ENCODE measurements at places on chromosomes 12 and 14.

DNA sequence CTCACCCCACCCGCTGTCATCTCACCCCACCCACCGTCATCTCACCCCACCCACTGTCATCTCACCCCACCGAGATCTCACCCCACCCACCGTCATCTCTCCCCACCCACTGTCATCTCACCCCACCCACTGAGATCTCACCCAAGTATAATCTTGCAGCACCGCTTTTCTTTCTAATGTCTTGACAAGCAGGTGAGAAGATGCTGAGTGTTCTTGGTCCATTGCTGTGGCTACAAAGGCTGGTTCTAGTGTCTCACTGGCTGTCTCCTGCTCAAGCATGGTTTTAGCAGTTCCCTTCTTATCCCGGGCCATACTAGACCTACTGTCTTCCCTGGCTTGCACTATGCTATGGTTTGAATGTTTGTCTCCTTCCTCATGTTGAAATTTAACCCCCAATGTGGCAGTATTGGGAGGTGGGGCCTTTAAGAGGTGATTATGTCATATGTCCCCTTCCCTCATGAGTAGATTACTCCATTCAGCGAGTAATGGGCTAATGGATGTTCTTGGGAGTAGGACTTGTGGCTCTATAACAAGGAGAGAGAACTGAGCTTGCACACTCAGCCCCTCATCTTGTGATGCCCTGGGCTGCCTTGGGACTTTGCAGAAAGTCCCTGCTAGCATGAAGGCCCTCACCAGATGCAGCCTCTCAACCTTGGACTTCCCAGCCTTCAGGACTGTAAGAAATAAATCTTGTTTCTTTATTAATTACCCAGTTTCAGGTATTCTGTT, 47.7 kb upstream of the PPP2R5C start:
- no peaks in the 10 kb centered on the region for H3K27me3 ChIP-seq
- H3K27ac ChIP-seq: peak overlapping the region; percentile 6
- H3K4me1 ChIP-seq: peaks cover 14% of the 10 kb centered on the region

- H3K36me3 ChIP-seq: no peaks in the 10 kb centered on the region
- no peaks in the 10 kb centered on the region for H3K4me1 ChIP-seq
- DNase-seq: no peak
- no peak overlapping the region for H3K27ac ChIP-seq
- H3K27me3 ChIP-seq: no peaks in the 10 kb centered on the region
Observed at GRCh38 chr14:45893127-45893526, 640.1 kb upstream of the MIS18BP1 start.

DNA sequence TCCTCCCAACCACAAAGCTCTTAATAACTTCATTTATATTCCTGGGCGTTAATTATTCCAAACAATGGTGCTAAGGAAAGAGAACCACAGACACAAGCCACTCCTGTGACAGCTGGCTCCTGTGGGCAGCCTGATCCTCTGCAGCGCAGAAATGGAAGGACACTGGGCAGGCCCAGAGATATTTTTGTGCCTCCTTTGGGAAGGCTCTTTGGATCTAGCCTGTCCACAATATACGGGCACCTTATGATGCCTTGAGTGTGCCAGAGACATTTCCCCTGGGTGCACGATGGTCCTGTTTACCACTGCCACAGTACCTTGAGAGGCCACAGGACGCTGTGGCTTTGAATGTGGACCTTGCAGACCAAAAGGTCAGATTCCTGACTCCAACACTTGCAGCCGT, 2.1 kb downstream of the ASB2 start:
- no peak for DNase-seq
- peaks cover 21% of the 10 kb centered on the region for H3K36me3 ChIP-seq
- peaks cover 81% of the 10 kb centered on the region for H3K4me1 ChIP-seq
- peak overlapping the region; percentile 98 for H3K27ac ChIP-seq
- peak overlapping the region; percentile 40 for H3K4me3 ChIP-seq
- H3K27me3 ChIP-seq: peaks cover 1% of the 10 kb centered on the region

DNA sequence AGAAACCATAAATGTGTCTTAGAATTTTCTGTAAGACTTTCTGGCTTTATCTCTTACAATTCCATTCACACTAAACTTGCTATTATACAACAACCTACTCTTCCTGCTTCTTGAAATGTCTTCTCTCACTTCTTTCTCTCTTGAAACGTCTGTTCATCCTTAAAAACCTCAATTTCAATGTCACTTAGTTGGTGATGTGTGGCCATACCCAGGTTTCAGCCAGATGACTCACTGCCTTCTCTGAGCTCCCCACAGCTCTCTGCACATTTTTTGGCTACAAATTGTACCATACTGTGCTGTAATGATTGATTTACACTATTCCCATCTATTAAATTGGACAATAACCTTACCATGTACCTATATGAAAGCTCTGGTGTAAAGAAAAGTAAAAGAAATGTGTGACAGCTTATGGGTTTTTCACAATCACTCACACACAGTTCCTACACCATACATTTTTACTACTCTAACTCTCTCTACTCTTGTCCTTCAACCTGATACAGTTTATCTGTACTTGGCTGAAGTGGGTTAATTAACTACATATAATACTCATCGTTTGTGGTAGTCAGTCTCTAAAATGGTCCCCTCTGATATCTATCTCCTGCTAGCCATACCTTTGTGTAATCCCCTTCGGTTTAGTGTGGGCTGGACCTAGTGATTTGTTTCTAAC, 222.1 kb downstream of the NELL2 start:
- no peak for DNase-seq
- H3K4me1 ChIP-seq: no peaks in the 10 kb centered on the region
- H3K4me3 ChIP-seq: no peak overlapping the region

DNA sequence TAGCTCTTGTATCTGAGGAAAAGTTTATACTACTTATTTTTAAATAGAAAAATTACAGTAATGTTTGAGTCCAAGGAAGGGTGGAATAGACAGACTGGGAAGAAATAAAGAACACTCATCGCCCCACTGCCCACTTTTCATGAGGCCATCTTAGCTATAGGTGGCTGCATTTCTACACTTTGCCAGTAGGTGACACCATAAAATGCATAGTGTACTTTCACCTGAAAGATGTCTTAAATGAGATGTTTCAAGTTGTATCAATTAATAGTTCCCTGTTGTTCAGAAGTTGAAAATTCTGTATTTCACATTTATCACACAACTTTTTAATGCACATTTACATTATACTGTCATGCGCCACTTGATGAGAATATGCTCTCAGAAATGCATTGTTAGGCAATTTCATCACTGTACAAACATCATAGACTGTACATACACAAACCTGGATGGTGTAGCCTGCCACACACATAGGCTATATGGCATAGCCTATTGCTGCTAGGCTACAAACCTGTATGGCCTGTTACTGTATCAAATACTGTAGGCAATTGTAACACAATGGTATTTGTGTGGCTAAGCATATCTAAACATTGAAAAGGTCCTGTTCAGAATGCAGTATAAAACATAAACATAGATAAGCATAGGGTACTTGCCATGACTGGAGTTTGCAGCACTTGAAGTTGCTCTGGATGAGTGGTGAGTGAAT, 27.6 kb downstream of the PMCH start:
- peaks cover 20% of the 10 kb centered on the region for H3K4me1 ChIP-seq
- H3K36me3 ChIP-seq: peaks cover 22% of the 10 kb centered on the region
- no peaks in the 10 kb centered on the region for H3K27me3 ChIP-seq
- peak; percentile 74 for DNase-seq
- no peak overlapping the region for H3K4me3 ChIP-seq

GRCh38 chr12:53513712-53514410, 6.6 kb upstream of the NPFF start:
- peaks cover under 1% of the 10 kb centered on the region for H3K4me1 ChIP-seq
- DNase-seq: no peak

- DNase-seq: no peak
- peaks cover 40% of the 10 kb centered on the region for H3K36me3 ChIP-seq
- no peaks in the 10 kb centered on the region for H3K27me3 ChIP-seq
- no peak overlapping the region for H3K4me3 ChIP-seq
- H3K27ac ChIP-seq: no peak overlapping the region
Observed at GRCh38 chr12:104505095-104505818, 48.5 kb downstream of the CHST11 start.

DNA sequence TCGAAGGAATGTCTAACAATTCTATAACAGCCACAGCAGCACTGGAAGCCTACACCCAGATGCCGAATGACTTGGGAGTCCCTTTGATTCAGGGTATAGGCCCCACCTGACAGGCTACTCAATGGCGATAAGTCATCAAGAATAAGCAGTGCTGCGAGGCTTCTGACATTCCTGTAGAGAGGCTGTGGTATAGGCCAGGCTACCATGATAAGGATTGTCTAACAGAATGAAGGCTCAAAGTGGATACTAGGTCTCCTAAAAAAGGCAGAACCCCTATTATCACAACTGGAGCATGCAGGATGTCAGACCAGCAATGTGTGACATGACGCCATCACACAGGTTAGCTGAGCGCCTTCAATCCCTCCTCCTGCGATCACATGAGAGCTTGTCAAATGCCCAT, 53.2 kb downstream of the ZFP36L1 start:
- H3K27me3 ChIP-seq: peaks cover 4% of the 10 kb centered on the region
- H3K4me3 ChIP-seq: no peak overlapping the region
- H3K36me3 ChIP-seq: peaks cover 5% of the 10 kb centered on the region
- peaks cover 20% of the 10 kb centered on the region for H3K4me1 ChIP-seq
- DNase-seq: no peak

DNA sequence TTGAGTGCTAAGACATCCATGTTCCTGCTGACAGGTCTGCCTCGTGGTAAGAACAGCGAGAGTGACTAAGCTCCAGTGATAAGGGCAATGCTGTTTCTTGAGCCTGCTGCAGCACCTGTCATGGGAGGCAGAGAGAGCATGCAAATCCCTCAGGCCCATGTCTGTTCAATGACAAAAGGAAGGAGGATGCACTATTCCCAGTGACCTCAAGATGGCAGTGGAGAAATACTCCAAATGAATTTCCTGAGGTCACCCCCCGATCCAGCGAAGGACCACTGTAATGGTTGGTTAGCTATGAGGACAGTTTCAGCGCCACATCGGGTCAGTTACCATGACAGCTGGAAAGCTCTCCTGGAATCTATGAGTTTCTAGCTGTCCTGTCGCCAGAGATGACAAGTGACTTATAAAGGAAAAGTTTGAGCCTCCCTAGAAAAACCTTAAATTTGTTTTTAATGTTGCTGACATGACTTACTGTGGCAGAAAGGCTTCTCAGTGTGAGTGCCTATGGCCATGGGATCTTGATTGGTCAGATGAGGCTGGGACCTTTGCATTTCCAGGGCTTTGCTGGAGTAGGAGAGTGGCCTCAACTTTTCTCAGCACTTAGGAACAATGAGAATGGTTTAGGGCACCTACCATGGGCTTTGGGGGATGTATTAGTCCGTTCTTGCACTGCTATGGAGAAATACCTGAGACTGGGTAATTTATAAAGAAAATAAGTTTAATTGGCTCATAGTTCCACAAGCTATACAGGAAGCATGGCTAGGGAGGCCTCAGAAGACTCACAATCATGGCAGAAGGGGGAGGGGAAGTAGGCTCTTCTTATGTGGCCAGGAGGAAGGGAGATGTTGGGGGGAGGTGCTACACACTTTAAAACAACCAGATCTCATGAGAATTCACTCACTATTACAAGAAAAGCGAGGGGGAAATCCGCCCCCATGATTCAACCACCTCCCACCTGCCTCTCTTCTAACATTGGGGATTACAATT, 88.0 kb upstream of the TMEM260 start:
- H3K4me1 ChIP-seq: peaks cover 6% of the 10 kb centered on the region
- DNase-seq: peak; percentile 75
- H3K36me3 ChIP-seq: no peaks in the 10 kb centered on the region
- no peak overlapping the region for H3K27ac ChIP-seq
- no peak overlapping the region for H3K4me3 ChIP-seq

DNA sequence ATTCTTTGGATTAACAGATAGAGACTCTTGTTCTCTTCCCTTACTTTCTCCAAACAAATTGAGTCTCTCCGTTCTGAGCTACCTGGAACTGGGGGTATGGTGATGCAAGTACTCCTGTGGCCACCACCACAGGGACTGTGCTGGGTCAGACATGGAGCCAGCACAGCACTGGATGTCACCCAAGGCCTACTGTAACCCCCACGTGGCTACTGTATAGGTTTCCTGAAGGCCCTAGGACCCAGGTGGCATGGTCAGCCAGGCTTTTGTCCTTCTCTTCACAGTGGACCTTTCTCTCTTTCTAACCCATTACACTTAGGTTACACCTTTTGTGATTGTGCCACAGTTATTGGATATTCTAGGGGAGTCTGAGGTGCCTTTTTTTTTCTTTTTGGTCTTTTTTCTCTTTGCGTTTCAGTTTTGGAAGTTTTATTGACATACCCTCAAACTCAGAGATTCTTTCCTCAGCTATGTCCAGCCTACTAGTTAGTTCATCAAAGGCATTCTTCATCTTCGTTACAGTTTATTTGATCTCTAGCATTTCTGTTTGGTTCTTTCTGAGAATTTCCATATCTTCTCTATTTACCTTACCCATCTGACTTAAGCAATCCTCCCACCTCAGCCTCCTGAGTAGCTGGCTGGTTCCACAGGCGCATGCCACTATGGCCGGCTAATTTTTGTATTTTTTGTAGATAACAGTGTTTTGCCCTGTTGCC, 6.0 kb upstream of the KLHDC2 start:
- no peaks in the 10 kb centered on the region for H3K36me3 ChIP-seq
- no peak overlapping the region for H3K4me3 ChIP-seq
- DNase-seq: peak; percentile 30
- peaks cover 10% of the 10 kb centered on the region for H3K27me3 ChIP-seq
- no peak overlapping the region for H3K27ac ChIP-seq
- peaks cover 4% of the 10 kb centered on the region for H3K4me1 ChIP-seq

GRCh38 chr12:50314636-50315312, 31.5 kb upstream of the LIMA1 start:
- no peaks in the 10 kb centered on the region for H3K36me3 ChIP-seq
- DNase-seq: no peak
- no peaks in the 10 kb centered on the region for H3K27me3 ChIP-seq
- H3K27ac ChIP-seq: no peak overlapping the region
- H3K4me1 ChIP-seq: no peaks in the 10 kb centered on the region
- H3K4me3 ChIP-seq: no peak overlapping the region

DNA sequence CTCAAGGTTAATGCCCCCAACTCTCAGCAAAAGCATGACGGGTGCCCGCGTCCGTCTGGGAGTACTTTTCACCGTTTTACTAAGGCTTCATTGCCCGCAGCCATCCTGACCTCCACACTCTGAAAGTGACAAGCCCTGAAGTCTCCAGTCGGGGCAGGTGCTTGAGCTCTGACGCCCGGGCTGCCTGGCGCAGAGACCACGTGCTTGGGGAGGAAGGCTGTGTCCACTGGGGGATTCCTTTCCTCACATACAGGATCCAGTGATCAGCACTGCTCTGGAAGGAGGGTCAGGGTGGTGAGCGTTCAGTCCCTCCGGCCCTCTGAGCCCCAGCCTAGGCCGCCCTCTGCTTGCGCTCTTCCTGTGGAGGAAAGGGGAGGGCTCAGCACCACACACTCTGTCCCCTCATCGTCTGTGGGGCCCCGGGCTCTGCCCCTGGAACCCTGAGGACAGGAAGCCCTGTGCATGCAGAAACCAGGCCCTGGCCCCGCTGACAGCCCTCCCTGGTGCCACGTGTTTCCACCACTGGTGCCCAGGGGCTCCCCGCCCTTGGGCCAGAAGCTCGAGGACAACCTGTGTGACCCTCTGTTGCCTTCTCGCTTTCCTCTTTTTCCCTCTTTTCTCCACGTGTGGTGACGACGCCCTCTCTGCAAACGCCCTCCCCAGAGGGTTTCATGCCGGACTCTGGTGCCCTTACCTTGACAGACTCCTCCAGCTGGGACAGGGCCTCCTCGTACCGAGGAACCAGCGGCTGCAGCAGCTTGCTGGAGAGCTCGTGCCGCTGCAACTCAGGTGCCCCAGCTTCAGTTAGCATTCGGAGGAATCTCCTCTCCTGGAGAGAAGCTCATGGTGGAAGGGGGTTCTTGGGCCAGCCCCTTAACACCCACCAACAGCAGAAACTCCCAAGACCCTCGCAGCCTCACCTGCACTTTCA, 4.9 kb downstream of the DDX51 start:
- H3K27me3 ChIP-seq: peaks cover 1% of the 10 kb centered on the region
- H3K4me1 ChIP-seq: peaks cover 9% of the 10 kb centered on the region
- no peak overlapping the region for H3K4me3 ChIP-seq
- no peak overlapping the region for H3K27ac ChIP-seq
- H3K36me3 ChIP-seq: peaks cover 38% of the 10 kb centered on the region

Data from activated CD4-positive, alpha-beta T cell treated with anti-CD3 and anti-CD28 coated beads, Interleukin-2, amount 10 ng/mL, durations not matched to agents 24 days and 14 days (primary cell).